GM12892 (cell line): ENCODE measurements at places on chromosomes 12 and 14.

- DNase-seq = peak; percentile 92
These were observed at the start of gene EML1 for GRCh38 chr14:99793213-99794150. Gene EML1 (plus strand): TSS chr14:99793413. CDS start chr14:99793477, 64 bp downstream.

DNA sequence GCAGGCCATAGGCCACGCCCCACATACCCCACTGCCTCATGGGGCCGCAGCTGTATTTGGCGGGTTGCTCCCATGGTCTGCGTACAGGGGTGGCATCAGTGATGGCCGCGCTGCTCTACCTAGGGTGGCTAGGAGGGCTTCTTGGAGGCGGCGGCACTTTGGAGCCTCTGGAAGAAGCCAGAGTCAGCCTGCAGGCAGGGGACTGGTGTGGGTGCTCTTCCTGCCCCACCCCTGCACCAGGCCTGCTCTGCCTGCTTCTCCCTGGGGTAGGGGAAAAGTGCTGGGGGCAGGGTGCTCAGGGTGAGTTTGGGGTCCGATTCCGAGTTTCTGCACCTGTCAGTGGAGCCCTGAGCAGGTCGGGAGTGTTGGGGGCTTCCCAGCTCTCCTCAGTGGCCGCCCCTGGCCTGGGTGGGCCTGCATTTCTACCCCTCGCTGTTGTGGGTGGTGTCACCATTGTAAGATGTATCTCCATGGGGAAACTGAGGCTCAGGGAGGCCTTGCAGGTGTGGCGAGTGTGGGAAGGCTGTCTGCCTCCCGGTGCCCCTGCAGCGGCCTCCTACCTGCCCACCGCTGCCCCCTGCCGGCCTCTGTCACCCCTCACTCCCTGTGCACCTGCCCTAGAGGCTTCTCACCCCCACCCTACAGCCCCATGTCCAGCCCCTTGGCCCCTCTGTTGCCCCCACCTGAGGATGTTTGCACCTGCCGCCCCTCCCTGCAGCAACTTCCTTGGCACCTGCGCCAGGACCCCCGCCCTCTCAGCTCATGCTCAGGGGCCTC is 5.5 kb downstream of the CEP170B start:
- no peak for DNase-seq

- DNase-seq = no peak
These were observed 7.8 kb downstream of the LRTM2 start for GRCh38 chr12:1827826-1828805.

GRCh38 chr14:96362071-96362964 is 823 bp downstream of the ATG2B start:
- DNase-seq = peak; percentile 19

- DNase-seq = no peak
These were observed 2.8 kb downstream of the FAM234B start for GRCh38 chr12:13046964-13047363.

- no peak for DNase-seq
These were observed 766.4 kb upstream of the TMEM132C start for GRCh38 chr12:127500512-127501035.

DNA sequence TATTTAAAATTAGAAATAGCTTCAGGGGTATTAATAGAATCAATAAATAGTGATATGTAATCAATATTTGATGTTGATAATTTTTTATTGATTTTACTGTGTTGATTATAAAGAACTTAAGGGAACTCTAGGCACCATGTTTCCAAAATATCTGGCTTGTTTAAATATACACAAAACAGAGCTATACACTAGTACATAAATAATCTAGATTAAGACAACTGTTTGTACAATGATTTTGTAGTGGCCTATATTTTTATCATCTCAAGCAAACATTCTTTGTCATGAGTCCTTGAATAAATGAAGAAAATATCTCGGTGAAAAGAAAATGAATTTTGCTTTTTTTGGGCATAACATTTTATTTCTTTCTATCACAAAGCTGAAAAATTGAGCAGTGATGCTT is 117.1 kb upstream of the KRR1 start:
- DNase-seq = no peak

- DNase-seq = no peak
These were observed 87.4 kb downstream of the TTC8 start for GRCh38 chr14:88911809-88912208.

- no peak for DNase-seq
These were observed 448.6 kb downstream of the FUT8 start for GRCh38 chr14:65860956-65861611.

GRCh38 chr12:66268562-66268961 is 33.7 kb upstream of the HELB start:
- DNase-seq = no peak

GRCh38 chr14:61403411-61403810 is 82.0 kb downstream of the PRKCH start:
- no peak for DNase-seq

- DNase-seq = peak; percentile 12
These were observed 43.8 kb upstream of the NR2C1 start for GRCh38 chr12:95117178-95117599.

- DNase-seq = no peak
These were observed at the start of gene C14orf180 for GRCh38 chr14:104579507-104579906. Gene C14orf180 (plus strand): TSS chr14:104579764. CDS start chr14:104586431, 6,667 bp downstream.

DNA sequence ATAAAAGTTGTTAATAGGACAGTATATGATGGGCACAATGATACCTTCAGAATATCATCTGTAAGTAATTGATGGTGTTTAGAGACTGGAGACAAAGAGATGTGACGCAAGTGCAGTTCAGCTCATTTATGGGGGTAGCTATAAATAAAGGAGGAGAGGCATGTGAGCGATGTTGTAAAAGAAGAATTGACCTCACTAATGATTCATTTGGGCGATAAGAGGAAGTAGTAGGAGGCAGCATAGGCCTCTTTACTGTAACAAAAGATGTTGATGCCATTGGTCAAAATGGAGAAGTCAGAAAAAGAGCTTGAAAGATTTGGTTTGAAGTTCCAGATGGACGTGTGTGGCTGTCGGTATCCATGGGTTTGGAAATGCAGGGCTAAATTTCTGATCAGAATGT is 70.0 kb downstream of the FLRT2 start:
- no peak for DNase-seq

DNA sequence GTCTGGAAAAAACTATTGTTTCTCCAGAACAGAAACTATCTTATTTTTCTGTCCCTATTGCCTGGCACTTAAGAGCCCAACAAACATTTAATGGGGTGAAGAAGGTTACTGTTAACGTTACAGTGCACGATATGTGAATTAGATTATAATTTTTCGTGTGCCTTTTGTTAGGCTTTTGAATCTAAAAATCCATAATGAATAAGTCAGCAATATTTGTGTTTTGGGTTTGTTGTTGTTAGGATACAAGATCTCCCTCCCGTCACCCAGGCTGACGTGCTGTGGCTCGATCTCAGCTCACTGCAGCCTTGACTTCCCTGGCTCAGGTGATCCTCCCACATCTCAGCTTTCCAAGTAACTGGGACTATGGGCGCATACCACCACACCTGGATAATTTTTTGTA is 7.9 kb downstream of the METAP2 start:
- no peak for DNase-seq

DNA sequence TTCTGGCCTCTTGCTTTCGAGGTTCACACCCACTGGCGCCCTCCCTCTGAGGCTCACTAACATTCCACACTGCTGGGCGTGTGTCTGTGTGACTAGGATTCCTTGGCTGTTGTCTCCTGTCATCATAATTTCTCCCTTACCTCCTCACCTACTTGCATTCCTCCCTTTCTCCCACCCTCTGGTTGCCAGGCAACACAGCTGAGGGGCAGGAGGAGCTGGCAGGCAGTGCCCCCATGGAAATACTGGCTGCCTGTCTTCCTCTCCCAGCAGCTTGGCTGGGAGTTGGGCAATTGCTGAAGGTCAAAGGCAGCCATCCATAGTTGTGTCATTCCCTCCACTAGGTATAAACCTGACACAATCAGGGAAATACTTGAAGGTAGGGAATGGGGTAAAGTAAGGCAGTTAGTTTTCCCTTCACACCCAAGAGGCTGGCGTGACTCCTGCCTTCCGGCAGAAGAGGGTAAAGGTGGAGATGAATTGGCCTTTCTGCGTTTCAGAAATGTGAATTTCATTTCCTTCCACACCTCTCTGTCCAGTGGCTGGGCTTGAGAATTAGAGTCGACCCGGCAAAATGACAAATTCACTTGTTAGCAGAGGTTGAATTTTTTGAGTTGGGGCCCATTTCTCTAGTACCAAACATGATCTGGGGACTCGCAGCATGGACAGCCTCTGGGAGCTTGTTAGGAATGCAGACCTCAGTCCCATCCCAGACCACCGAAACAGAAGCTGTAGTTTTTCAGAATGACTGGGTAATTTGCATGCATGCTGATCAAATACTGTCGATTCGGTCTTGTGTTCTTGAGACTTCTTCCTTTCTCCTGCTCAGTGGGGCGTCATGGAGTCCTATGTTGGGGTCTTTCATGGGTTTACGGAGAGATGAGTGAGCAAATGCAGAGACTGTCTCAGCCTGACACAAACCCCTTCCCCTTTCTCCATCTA is 24.3 kb upstream of the EMP1 start:
- no peak for DNase-seq

GRCh38 chr12:128978067-128978466 is 124.8 kb downstream of the GLT1D1 start:
- DNase-seq = no peak

GRCh38 chr12:50948798-50949197 is 3.5 kb upstream of the HIGD1C start:
- DNase-seq = no peak

DNA sequence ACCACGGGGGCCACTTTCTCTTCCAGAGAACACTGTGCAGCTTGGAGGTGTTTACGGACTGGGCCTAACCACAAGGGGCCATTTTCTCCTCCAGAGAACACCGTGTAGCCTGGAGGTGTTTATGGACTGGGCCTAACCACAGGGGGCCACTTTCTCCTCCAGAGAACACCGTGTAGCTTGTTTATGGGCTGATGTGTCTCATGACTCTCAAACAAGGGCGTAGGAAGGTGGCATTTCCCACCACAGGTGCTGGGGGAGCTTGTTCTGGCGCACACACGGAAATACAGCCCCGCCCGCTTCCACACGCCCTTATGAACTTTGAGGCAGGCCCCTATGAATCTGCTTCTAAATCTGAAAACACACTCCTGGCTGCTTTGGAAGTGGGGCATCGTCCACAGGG is 174.6 kb upstream of the SFSWAP start:
- no peak for DNase-seq

GRCh38 chr12:49092086-49092815 is 2.4 kb downstream of the DHH start:
- peak; percentile 74 for DNase-seq

DNA sequence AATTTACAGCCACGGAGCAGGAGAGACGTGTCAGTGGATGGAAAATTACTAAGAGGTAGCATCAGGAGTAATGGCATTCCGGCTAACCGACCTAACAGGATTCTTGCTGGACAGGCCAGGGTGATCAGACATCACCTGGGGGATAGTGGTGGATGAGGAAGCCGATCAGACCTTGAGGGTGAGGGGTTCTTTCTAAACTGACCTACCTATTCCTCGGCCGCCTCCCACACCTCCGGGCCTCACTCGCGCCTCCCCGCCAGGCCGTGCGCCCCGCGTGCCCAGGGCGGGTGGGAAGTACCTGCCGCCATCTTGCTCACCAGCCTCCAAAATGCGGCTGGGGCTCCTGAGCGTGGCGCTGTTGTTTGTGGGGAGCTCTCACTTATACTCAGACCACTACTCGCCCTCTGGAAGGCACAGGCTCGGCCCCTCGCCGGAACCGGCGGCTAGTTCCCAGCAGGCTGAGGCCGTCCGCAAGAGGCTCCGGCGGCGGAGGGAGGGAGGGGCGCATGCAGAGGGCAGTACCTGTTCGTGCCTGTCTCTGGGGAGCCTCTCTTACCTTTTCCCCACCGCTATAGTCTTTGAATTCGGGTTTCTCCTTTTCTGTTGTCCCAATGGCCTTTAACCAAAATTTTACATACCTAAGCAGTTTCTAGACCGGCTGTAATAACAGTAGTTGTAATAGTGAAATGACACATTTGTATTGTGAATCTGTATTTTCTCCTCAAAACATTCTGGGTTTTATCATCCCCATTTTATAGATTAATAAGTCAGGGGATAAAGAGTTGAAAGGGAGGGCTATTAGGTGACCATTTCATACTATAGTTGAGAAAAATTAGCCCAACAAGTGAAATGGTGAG is at the start of gene TMPRSS12:
Gene TMPRSS12 (plus strand): TSS at position 290 of the 857 bp plus-strand sequence. CDS start 39 bp downstream, at position 329.
- DNase-seq = no peak

- DNase-seq = no peak
These were observed 47.4 kb downstream of the TCHP start for GRCh38 chr12:109947521-109947920.

DNA sequence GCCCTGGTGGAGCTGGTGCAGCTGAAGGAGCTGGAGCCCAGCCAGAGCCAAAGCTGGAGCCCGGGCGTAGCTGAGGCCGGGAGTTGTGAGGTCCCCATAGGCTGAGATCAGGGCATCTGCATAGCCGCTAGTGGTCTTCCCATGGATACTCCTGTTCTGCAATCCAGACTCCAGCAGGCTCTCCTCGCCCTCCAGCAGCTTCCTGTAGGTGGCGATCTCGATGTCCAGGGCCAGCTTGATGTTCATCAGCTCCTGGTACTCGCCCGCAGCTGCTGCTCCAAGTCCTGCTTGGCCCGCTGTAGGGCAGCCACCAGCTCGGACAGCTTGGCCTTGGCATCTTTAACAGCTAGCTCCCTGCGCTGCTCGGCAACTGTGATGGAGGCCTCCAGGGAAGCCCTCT is 966.1 kb downstream of the FSCB start:
- no peak for DNase-seq

GRCh38 chr12:108447168-108447832 is 67.8 kb upstream of the FICD start:
- no peak for DNase-seq

GRCh38 chr14:29652571-29652970 is 275.1 kb downstream of the PRKD1 start:
- DNase-seq = no peak

DNA sequence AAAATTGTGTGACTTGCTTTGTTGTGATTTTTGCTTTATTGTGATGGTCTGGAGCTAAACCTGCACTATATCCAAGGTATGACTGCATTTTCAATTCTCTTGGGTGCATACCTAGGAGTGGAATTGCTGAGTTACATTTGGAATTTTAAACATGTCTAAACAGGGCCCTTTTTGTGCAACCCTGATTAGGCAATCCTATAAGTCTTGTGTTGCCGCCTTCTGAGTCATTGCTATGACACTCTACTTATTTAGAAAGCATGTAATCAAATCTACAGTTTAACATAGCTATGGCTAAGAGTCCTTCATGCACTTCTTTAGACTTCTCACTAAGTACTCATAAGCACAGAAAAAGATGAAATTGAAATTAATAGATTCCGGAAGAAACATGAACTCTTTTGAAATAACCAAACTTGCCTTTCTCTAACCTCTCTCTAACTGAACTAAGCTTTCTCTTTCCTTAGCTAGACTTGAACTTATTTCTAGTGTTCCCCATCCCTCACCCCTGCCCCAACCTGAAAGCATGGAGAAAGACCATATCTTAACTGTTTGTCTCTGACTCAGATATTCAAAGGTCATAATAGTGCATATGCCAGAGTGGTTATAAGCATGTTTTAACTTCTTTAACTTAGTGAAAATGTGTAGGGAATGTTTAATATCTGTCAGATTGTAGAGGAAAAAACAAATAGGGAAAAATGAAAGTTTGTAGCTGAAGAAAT is 203.0 kb downstream of the SNAPC1 start:
- no peak for DNase-seq

DNA sequence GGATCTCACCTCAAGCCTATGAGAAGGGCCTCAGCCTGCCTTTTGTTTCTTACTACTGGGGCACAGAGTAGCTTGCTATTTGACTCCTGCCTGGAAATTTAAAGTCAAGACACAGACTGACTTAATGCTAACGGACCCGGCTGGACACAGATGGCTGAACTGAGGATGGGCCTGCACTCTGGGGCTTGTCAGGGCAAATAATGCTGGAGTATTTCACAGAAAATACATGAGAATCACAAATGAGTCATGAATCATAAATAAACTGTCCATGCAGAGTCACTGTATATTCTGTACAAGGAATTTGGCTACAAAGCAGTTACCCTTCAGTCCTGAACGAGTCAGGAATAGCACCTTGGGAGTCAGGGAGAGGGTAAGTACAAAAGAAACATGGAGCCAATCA is 683.2 kb upstream of the FOXG1 start:
- DNase-seq = no peak
